LNCaP clone FGC (cell line): ENCODE measurements at places on chromosomes 3 and 15.

GRCh38 chr3:163722405-163722804 lies 1355.9 kb downstream of the SI start:
- no peak for DNase-seq

- DNase-seq = no peak
Measured at GRCh38 chr3:69240651-69241568, 118.5 kb upstream of the LMOD3 start.

- no peak for DNase-seq
Measured at GRCh38 chr3:196220587-196220986, 4.3 kb downstream of the SLC51A start.

- DNase-seq = no peak
Measured at GRCh38 chr3:187729598-187729997, 15.7 kb downstream of the BCL6 start.

GRCh38 chr3:10268930-10269329 lies 20.7 kb downstream of the TATDN2 start:
- no peak for DNase-seq

DNA sequence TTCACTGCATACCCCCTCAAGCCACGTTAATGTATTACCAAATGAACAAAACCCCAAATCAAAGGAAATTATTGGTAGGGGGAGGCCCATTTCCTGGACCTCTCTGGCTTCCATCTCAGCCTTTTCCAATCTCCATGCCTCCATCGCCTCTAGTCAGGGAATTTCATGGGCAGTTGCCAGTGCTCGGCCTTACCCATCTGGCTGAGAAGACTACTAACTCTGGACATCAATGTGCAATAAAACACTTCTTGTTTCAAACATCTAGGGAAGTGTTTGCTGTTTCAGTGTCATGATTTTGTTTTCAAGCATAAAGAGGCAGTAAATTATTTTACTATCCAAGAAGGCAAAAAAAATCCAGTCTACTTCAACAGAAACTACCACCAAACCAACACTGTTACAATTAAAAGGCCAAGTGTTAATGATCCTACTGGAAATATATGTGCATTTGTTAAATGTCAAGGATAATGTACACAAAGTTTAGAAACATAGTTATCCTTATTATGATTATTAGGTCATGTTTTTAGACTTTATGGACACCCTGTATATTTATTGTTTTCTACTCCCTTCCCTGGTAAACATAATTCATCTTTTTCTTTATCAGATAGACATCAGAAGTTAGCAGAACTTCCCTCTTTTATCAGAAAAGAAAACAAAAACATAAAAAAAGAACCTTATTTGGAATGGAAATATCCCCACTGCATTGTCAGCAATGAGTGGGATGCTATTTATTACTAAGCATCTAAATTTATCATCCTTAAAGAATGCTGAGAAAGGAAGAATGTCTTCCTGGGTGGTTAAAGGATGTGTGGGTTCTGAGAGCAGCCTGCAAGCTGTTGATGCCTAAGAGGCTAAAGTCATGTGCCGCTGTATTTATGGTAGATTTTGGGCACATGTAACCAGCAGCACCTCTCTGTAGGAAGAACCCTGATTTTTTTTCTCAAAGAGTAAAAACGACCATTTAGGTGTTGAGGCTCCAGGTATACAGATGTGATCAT lies 15.2 kb downstream of the LDHAL6B start:
- no peak for DNase-seq

GRCh38 chr15:80970018-80970657 lies 19.5 kb downstream of the MESD start:
- DNase-seq = no peak

- DNase-seq = no peak
Measured at GRCh38 chr15:101326462-101327146, 31.6 kb upstream of the SNRPA1 start.

- DNase-seq = no peak
Measured at GRCh38 chr15:52078197-52078875, 34.2 kb downstream of the BCL2L10 start.

DNA sequence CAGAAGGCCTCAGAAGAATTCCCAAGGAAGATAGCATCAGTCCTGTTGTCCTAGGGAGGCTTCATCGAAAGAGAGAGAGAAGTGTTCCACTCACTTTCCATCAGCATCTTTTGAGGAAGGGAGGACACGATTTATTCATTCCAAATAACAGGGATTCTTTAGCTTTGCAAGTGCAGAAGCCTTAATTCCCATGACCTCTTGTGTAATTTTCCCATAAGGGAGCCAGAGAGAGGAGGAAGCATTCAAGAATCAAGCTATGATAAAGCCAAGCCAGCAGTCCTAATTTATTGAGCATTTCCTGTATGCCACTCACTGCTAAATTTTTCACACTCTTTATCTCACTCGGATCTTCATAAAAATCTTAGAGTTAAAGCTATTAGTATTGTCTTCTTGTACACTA lies 169.7 kb upstream of the MITF start:
- no peak for DNase-seq

DNA sequence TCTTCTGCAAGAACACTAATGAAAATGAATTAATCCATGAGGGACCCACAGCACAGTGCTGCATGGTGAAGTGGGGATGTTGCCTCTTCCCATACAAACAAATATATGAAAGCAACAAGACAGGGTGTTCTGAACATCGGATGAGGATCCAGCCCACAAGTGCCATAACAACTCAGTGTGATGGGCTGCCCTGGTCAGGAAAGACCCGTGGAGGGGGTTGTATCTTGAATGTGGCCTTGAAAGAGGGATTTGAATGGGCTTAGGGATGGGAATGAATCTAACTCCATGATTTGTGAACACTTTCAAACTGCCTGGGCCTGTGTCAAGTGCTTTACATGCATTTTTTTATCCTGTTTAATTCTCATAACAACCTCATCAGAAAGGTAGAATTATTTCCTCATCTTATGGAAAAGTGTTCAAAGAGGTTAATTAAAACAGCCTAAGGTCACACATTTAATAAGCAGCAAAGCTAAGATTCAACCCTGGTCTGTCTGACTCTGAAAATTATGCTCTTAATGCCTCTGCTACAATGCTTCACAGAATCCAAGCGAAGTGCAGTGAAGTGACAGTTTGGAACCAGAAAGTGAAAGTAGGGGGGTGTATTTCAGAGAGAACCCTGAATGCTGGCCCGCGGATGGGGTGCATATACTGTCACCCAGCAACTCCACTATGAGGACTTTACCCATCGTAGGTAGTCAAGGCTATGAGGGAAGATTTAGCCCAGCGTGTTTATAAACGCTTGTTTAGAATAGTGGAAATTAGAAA lies 65.6 kb upstream of the HEG1 start:
- DNase-seq = no peak

DNA sequence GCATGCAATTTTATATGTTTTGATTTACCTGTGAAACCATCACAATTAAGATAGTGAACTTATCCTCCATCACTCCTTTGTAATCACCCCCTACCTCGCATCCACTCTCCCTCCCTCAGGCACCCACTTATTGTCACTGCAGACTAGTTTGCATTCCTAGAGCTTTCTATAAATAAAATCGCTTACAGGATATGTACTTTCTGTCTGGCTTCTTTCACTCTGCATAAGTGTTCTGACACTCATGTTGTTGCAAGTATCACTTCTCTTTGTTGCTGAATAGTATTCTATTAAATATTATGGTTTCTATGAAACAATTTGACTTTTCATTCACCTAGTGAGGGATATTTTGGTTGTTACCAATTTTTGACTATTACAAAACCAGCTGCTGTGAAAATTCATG lies 139.3 kb downstream of the RSRC1 start:
- no peak for DNase-seq

GRCh38 chr3:157029365-157029790 lies 130.6 kb downstream of the CCNL1 start:
- no peak for DNase-seq

DNA sequence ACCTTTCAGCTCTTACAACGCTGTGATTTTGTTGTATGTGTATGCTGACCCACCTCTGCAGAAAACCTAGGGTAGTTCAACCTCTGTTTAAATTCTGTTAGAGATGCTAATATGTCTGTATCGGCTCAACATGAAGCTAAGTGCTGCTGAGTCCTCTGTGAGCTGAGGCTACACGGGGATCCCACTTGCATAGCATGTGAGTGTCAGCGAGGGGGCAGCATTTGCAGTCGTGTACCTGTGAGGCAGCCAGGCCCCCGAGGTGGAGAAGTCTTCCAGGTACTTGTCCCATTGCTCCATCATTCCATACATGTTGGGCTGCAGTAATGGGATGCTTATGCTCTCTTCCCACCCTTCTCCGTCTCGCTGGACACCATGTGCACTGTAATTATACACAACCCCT lies 3.7 kb downstream of the MKRN2OS start:
- no peak for DNase-seq

DNA sequence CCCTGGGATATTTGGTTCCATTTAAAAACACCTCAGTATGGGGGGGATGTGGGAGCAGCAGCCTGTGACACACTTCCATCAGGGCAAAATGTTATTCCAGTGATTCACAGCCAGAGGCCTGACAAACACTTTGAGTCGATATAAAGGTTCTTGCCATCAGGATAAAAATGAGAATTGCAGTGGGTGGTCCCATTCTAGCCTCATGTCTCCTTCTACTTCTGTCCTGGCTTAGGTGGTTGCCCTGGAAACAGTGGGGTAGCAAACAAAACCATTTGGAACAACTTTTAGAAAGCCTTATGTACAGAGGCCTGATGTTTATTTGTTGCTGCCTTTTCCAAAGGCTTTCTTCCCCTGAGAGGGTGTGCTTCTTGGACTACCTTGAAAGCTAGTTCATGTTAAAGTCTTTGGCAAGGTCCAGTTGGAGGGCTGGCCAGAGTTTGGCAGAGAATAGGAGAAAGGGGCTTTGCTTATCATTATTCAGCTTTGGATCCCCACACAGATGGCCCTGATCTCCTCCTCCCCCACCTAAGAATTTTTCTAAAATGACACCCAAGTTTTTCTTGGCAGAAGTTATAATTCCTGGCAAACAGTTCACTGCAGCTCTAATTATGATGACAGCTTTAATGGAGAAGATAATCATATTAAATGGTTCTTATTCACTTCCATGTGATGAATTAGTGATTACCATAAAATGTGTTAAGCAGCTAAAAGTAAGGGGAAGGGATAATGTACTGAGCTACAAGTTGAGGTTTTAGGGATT lies 84.2 kb upstream of the ZNF280D start:
- no peak for DNase-seq

DNA sequence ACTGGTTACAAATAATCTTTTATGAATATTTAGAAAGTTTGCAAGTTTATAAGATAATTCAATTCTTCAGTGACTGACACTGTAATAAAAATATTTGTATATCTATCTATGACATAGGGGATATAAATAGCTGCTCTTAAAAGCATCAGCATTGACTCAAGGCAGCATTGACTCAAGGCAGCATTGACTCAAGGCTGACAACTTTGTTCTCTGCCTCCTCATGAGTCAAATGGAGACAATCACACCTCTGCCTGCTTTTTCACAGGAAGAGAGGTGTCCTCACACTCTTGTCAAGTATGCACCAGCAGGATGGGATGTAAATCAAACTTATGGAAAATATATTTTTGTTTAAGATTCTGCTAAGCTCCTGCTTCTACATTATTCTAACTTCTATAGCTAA lies 1173.1 kb downstream of the NSUN3 start:
- DNase-seq = no peak

GRCh38 chr3:8327739-8328138 lies 173.9 kb upstream of the LMCD1 start:
- no peak for DNase-seq

DNA sequence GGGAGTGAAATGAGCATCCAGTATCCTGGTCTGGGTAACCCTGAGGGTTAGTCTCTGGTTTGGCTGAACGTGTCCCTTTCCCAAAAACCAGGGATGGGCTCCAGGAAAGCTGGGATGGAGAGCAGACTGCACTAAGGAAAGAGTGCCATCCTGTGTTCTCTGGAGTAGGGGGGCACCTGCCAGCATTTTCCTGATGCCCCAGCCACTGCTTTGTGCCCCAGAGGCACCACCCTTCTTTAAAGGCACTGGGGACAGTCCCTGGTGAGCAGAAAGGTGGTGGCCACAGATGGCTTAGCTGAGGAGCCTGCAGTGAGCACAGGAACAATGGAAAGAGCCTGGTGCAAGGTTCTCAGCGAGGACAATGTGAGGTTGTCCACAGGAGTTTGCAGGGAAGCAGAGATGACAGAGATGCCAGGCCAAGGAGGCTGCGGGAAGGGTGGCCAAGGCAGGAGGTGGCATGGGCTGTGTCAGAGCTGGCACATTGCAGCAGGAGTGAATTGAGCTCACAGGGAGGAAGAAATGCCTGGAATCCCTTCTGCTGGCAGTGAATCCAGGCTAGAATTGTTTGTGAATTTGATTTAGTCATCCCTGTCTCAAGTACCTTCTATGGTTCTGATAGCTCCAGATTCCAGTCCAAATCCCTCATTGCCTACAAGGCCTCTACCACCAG lies 39.9 kb downstream of the AMOTL2 start:
- no peak for DNase-seq

DNA sequence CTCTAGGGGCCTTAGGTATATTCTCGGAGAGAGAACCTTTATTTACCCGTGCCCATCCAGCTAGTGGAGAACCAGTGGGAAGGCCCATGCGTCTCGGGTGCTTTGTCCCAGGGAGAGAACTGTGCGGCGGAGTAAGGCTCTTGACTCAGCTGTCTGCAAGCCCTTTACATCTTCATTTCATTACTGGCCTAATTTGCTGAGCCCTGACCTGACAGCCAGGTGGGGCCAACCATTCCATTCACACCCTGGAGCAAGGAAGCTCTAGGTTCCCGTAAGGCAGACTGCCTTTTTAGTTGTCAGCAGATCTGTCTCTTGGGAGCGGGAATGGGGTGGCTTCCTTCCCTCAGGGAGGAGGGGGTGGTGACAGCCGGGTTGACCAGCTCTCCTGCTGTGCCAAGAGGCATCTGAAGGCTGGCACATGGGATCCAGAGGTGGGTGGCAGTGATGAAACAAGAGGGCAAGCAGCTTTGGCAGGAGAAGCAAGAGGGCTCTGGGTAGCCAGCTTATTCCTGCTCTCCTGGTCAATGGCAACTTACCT lies 36.4 kb downstream of the SV2B start:
- no peak for DNase-seq

- DNase-seq = no peak
Measured at GRCh38 chr3:180433152-180433551, 168.8 kb upstream of the TTC14 start.

DNA sequence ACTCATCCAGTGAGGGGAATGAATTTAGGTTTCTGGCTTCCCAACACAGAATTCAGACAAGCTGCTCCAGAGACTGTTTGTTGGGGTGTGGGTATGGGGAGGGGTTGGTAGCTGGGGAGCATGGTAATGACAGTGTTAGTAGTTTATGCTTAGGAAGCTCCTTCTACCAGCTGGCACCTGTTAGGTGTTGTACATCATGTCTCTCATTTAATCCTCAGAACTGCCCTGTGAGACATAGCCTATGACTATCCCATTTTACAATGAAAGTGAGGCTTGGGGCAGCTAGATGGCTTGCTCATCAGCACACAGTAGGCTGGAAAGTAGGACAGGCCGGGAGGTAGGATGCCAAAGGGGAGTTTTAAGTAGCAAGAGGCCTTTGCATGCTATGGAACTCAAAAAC lies 2.5 kb downstream of the EIF4E3 start:
- DNase-seq = no peak

GRCh38 chr15:59197454-59197853 lies 9.2 kb upstream of the LDHAL6B start:
- no peak for DNase-seq

GRCh38 chr3:13016083-13016720 lies 57.0 kb downstream of the IQSEC1 start:
- no peak for DNase-seq
